ENCODE measurements at places on chromosomes 13 and 19.

DNA sequence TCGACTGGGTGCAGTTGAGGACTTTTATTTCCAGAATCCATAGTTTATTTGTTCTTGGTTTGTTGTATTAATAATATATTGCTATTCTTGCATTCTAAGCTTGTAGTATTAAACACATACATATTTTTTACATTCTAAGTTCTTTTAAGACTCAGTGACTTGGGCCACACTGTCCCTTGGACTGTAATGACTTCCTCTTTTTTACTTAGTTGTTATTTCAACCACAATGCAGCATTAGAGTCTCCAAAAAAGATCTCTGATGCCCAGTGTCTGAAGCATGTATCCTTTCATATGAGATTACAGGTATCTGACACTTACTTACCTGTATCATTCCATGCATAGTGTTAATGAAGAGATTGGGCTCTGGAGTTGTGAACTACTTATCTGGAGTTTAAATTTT lies 864.9 kb upstream of the PCDH20 start:
- DNase-seq = no peak

GRCh38 chr13:113650275-113650674 lies 7.7 kb downstream of the ATP4B start:
- no peak for DNase-seq

- no peak for DNase-seq
These were observed 324.8 kb upstream of the PCDH9 start for GRCh38 chr13:67554746-67555452.

DNA sequence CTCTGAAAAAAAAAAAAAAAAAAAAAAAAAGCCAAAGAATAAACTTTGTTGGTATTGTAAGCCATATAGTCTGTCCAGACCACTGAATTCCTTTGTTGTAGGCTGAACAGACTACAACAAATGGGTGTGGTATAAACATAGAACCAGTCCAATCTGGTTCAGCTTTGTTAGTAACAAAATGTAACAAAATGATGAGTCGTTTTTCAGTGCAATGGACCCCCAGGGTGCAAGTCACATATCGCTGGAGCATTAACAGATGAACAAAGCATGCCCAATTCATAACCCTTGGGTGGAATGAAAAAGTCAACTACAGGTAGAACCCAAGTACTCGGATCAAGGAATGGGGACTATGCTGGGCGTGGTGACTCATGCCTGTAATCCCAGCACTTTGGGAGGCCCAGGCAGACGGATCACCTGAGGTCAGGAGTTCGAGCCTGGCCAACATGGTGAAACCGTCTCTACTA lies 13.6 kb upstream of the FCHO1 start:
- DNase-seq = no peak

DNA sequence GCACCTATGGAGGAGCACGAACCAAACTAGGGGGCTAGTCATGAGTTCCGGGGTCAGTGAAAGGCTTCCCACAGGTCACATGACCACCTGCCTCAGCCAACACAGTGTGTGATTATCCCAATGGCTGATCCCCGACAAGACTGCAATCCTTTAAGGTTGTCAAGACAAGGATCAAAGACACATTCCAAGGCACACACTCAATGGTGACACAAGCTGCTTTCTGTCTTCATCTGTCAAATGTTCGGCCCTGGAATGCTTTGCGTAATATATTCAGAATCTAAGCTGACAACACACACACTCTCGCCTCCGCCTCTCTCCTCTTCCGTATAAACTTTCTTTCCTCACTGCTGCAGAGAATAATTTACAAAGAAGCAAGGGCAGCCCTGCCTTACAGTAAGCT lies 11.7 kb downstream of the RANBP3 start:
- no peak for DNase-seq

DNA sequence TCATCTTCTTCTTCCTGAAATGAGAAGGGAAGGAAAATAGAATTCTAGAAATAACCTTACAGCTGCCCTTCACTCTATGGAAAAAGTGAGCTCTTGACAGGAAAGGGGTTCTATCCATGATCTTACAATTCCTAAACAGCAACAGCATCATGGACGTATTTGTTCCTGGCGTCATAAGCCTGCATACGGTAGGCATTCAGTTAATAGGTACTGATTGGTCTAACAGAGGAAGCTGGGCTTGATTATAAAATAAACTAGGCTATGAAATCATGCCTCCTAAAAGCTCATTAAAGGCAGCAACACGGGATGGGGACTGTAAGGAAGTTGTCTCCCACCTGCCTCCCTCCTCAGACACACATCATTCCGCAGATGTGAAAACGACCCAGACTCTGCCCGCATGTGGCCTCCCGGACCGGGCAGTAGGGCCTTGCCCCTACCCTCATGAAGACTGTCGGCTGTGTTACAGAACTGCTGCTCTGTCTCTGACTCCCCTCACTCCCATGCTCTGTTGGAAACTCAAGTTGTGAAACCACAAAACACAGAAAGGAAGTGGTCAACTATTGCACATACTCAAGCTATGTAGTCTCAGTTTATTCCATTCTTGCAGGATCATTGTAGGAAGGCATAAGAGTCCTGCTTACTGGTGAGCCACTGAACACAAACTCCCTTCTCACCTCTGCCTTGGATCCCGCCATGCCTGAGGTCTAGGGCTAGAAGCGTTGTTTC lies 129.8 kb downstream of the DLEU7 start:
- no peak for DNase-seq

- no peak for DNase-seq
These were observed 80.7 kb downstream of the RNASEH2B start for GRCh38 chr13:50990065-50990817.
